Activated naive CD4-positive, alpha-beta T cell treated with anti-CD3 and anti-CD28 coated beads, Interleukin-2, amount 50 U/mL, for 16 hours (primary cell): ENCODE measurements at places on chromosomes 1 and 21.

DNA sequence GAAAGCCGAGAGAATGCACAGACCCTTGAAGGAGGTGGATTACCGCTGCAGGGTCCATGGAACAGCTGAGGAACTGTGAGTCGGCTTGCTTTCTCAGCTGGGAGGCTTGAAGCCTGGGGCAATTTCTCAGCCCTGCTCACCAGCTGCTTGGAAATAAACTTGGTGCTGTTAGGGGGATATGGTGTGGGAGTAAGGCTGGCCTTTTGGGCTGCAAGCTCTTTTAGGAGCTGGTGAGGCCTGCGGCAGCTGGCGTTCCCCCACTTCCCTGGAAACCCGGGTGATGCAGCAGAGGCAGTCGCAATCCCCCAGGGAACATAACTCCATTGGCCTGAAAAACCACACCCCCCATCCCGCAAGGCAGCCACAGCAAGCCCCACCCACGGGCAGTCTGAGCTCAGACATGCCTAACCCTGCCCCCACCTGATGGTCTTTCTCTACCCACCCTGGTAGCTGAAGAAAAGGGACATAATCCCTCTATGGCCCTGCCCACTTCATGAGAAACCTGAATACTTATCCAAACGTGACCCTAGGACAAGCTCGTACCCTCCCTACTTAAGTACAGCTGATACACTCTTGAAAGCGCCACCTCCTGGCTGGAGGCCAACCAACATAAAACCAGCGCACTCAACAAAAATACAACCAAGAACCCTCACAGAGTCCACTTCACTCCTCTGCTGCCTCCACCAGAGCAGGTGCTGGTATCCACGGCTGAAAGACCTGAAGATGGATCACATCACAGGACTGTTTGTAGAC, 1995.8 kb downstream of the NCAM2 start:
- no peak for DNase-seq

DNA sequence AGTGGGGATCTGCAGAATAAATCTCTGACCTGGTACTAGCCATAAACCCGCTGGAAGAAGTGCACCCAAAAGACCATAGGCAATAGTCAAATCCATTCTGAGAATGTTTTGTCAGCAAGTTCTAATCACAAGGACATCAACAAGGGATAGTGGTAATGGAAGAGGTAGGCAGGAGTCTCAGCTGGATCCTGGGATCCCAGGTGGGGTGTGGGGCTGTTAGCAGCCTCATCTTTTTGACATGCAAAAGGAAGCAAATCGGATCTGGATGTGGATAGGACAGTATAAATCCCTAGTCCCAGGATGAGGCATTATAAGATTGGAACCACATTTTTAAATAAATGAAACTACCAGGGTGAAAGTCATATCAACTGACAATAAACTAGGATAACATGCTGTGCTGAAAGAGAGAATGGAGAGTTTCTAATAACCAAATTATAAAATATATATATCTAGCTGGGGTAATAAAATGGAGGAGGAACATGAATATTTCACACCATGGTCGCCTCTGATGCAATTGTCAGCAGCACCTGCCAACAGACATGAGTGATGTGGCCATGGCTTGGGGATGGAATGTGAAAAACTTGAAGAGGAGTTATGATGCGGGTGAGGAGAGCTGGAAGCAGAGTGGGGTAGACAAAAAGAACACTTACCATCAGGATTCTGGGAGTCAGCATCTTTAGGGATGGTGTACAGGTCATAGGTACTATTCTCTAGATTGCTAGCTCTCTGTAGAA, 23.7 kb upstream of the PEX19 start:
- no peak for DNase-seq

- DNase-seq: no peak
Measured at GRCh38 chr1:21706151-21706835, 37.1 kb upstream of the RAP1GAP start.

DNA sequence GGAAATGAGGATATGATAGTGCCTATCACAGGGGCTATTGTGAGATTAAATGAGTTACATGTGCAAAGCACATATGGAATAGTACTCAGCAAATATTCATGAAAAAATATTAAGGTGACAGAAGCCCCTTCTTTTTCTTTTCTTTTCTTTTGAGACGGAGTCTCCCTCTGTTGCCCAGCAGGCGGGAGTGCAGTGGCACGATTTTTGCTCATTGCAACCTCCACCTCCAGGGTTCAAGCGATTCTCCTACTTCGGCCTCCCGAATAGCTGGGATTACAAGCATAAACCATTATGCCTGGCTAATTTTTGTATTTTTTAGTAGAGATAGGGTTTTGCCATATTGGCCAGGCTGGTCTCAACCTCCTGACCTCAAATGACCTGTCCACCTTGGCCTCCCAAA, 139.4 kb downstream of the HIVEP3 start:
- DNase-seq: no peak

DNA sequence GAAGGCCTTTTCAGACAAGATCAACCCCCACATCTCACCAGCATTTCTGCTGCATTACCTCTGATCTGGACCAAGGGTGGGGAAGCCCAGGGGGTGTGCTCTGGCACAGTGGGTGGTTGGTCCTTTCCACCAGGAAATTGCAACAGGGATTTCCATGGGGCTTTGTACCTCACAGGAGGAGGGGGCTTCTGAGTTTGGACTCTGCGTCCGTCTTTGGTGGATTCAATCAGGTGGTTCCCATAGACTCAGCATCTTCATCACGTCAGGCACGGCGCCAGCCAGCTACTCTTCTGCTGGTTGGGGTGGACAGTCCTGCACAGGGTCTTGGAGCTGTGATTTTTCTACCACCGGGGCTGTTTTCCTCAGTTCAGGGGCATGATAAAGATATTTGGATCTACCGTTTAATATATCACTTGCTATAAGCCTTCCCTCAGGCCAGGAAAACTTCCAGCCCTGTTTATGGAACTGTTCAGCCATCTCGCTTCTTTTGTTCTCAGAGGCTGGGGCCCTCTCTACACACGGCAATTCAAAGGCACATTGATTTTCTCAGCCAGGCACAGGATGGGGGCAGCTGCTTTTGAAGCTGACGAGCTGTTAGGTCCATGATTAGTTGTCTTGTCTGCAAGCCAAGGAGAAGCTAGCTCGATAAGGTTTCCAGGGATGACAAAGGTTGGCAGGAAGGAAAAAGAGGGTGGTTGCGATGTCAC, 467.3 kb downstream of the CAMTA1 start:
- DNase-seq: no peak

DNA sequence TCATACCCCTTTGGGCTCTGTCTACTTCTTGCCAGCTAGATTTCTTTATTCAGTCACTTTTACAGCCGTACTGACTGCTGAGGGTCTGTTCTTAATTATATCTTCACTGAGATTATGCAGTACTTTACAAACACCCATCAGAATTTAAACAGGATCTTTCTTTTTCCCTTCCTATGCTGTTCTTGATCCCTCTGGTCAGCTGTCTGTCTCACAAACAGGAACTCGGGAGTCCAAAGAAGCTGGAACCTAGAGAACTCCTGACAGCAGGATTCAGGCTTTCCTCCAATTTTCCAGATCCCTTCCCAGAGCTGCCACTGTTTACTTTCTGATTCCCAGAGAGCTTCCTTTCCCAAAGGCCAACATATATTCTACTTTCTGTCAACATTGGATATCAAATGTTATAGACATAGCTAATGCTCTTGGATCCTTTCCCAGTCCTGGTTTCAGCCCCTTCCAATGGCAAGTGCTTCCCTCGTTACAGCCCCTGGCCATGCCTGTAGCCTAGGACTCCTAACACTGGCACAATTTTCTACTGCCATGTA, 59.5 kb downstream of the ATP2B4 start:
- no peak for DNase-seq

GRCh38 chr1:163870666-163871065, 548.9 kb downstream of the NUF2 start:
- no peak for DNase-seq

- DNase-seq: no peak
Measured at GRCh38 chr1:112767646-112768045, 52.5 kb upstream of the PPM1J start.

DNA sequence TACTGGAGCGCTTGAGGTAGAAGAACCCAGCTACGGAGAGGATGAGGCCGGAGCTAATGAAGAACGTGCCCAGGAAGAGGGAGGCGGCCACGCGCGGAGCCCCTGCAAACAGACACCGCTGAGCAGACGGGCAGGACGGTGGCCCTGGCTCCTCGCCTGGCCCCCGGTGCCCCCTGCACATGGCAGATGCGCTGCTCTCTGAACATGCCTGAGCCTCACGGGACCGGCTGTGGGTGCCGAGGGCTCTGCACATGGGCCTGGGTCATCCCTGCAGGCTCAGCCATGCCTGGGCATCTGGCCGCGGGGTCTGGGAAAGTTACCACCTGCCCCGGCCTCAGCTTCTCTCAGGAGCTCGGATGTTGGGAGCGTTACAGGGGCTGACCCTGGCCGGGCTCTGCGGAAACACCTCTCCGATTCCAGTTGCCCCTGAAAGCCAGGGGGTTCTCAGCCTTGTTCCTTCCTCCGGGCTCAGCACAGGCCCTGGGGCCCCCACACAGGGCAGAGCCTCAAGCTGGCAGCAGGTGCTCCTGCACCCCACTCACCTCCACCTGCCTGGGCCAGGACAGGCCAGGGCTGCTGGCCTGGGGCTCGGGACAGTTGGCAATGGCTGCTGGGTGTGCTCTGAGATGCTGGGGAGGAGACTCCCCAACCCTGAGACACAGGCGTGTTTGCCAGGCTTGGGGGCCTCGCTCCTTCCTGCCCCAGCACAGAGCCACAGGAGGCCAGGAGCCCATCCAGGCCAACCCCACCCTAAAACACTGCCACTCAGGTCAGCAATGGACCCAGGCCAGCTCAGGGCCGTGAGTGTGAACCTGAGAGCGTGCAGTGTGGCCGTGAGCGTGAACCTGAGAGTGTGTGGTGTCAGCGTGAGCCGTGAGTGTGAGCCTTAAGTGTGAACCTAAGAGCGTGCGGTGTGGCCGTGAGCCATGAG, 12.1 kb upstream of the RNF223 start:
- DNase-seq: peak; percentile 10

DNA sequence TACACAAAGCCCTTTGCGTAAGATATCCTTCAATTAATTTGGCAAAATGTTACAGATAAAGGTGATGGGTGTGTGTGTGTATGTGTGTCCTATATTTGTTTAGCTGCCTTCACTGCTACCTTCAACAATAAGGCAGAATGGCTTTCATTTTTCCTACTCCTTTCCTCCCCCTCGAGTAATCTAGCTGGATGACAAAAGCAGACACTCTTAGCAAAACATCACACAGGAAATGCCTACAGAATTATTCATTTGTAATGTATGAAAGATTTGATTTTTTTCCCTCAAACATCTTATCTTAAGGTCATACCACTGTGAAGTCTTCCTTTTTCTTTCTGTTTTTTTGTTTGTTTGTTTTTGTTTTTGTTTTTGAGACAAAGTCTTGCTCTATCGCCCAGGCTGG, 10.6 kb downstream of the PTPN22 start:
- no peak for DNase-seq

DNA sequence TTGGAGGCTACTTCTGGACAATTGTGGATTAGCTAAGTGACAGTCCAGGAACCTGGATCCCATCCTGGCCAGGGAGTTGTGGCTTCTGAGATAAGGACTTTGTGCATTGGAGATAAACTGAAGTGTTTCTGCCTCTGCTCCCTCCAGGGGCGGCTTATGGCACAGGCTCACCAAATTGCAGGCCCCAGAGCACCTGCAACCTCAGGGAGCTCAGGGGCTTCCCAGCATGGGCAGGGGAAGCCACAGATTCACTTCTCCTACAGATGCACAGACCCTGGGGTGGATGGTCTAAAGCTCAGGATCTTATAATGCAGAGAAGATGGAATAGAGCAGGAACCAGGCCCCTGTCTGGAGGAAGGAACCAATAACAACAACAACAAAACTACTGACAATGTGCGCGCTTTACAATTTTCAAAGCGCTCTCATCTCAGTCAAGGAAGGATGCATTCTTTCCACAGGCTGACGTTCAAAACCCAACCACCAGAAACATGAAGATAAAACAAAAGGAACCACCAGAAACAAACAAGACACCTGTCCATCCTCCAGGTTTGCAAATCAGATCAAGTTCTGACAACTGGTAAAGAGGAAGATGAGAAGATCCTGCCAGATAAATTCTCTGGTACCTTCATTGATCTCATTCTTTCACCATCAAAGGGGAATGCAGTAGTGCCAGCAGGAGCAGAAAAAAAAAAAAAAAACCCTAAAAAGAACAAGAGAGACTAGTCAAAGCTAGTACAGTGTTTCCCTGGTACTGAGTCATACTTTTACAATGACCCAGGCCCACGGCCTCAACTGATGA, 121.0 kb upstream of the IRF2BP2 start:
- peak; percentile 57 for DNase-seq
